ENCODE measurements at places on chromosomes 12 and 14.

- no peak for DNase-seq
These were observed 781.4 kb downstream of the NRXN3 start for GRCh38 chr14:78951602-78952001.

DNA sequence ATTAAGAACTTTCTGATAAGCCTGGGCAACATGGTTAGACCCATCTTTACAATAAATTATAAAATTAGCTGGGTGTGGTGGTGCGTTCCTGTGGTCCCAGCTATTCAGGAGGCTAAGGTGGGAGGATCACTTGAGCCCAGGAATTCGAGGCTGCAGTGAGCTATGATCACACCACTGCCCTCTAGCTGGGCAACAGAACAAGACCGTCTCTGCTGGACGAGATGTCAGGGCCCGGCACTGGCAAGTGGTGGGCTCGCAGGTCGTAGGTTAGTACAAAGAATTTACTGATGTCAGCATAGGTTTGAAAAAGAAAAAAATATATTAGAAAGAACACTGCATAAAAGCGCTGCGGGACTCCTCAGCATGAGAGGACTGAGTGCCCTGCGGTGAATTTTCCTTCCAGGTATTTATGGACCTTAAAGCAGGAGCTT, 15.7 kb upstream of the VSIG10 start:
- no peak for DNase-seq

DNA sequence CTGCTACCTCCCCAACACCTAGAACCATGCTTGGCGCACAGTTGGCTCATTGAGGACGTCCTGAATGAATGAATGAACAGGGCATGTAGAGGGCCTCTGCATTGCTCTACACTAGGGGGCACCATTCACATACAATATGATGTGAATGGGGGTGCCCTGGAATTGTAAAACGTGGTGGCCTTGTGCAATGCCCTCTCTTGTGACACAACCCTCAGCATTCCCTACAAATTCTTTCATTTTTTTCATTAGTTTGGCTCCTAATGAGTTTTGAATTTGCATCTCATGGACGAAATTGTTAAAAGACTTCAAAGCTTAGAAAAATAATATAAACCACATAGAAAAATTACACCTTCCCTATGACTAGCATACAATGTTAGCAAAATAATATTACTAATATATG, 2.3 kb upstream of the DIO2 start:
- peak; percentile 25 for DNase-seq

DNA sequence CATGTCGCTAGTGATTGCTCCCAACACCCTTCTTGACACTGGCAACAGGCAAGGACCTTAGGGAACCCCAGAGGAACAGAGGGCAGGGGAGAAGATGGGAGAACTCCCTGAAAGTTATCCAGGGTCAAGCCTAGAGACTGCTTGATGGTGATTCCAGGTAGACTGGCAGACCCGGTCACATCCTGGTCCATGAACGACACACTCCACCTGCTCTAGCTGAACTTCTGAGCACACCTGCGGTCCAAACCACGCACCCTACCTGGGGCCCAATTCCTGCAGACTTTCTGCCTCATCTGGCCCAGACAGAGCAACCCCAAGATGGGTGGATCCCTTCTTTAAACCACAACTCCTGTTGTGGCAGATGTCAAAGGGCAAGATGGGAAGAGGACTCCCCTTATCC, 34.2 kb downstream of the NCKAP5L start:
- DNase-seq = no peak

GRCh38 chr14:88698651-88699050, 94.1 kb downstream of the EML5 start:
- no peak for DNase-seq

GRCh38 chr12:34393086-34393820, 371.0 kb downstream of the ALG10 start:
- no peak for DNase-seq
